ENCODE measurements at places on chromosomes 2 and 18.
A peak's percentile ranks its signal among the peaks of the same experiment; 100 is the strongest.

DNA sequence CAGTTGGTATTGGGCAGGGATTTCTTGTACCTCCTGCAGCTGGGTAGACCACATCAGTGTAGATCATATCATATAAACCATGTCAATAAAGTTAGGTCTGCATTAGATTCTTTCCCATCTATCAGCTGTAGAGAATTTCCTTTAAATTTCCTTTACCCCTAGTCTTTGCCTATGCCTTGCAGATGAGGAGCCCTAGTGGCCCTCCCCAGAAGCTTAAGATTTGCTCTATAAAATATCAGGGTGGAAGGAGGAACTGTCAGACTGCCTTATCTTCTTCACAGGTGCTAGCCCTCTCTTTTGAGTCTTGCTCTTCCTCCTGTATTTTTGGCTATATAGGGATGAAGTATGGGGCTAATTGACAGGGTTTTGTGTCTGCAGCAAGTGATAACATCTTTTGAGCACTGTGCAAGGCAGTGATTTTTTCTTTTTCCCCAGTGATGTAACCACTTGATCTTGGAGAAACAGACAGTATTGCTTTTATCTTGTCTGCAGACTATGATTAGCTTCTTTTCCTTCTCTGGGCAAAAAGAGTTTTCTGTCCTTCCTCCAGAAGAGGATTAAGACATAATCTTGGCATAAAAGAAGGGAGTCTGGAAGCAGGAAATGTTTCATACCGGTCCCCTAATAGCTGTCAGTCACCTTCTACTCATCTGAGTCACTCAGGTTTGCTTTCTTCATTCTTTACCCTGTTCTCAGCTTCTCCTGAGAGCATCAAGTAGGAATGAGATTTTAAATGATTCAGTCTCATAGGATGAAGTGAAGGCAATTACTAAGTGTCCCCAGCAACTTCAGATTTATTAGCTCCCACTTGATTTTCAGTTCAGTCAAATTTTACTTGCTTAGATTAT is 286.4 kb downstream of the CDH19 start:
- DNase-seq: no peak

GRCh38 chr2:233408366-233409285 is 54.3 kb downstream of the DGKD start:
- no peak for DNase-seq

- DNase-seq: peak; percentile 38
These were observed 92.9 kb upstream of the SLC14A2 start for GRCh38 chr18:45522371-45522770.

GRCh38 chr2:151657667-151658076 is 76.6 kb downstream of the NEB start:
- DNase-seq: no peak

DNA sequence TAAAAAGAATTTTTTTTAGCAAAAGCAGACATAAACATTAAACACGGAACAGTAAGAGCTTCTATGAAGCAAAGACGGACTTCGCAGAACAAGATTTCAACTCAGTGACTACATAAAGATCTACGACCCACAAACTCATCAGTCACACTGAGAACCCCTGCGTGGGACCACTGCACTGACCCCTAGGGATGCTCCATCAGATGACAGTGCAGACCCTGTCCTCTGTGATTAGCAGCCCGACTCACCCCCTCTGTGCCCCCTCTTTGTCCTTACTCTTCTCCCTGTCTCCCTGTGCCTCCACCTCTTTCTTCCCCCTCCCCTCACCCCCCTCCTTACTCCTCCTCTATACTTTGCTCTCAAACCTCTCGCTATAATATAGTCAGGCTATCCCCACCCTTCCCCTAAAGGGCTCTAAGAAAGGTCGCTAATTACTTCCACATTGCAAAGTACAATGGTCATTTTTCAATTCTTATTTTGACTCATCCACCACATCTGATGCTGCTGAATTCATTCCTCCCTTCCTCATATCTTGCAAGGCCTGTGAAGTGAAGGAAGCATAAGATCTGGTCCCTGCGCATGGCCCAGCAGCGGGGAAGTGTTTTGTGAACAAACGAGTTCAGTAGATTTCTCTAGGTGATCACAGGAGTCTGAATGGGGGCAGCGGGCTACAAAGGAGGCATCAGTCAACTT is 89.3 kb downstream of the CABYR start:
- no peak for DNase-seq

- peak; percentile 32 for DNase-seq
These were observed 308.3 kb upstream of the HS6ST1 start for GRCh38 chr2:128626760-128627511.

DNA sequence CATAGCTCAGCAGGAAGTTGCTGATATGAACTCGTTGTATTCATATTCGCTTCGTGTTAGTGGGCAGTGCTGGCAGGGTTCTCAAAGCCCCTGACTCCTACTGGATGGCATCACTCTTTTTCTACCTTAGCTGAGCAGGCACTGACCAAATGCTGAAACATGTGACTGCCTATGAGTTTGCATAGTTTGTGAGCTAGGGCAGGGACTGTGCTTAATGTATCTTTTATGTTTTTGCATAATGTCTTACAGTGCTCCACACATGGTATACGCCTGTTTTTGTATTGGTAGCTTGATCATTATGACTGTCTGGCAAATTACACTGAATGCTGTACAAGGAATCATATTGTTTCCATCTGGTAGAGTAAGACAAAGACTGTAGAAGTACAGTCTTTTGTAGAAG is 305.3 kb downstream of the PARD3B start:
- no peak for DNase-seq

DNA sequence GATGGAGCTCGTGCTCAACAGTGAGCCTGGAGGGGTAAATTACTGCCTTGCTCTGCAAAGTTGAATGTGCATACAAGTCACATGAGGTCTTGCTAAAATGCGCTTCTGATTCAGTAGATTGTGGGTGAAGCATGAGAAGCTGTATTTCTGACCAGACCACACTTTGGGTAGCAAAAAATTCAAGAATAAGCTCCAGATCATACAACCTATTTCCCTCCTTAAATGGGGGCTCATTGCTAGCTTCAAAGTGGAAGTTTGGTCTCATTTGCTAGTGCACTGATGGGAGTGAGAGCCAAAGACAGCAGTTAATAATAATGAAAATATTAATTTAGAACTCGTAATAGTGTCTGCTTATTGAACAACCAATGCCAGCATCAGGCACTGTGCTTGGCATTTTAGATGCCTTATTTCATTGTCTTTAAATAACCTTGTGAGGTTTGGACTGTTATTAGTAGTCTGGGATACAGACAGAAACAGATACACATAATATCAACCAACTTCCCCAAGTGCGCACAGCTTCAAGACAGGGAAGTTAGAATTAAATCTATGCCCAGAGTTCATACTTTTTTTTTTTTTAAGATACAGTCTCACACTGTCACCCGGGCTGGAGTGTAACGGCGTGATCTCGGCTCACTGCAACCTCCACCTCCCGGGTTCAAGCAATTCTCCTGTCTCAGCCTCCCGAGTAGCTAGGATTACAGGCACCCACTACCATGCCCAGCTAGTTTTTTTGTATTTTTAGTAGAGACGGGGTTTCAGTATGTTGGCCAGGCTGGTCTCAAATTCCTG is 18.0 kb downstream of the APOB start:
- DNase-seq: no peak

- no peak for DNase-seq
These were observed 74.6 kb downstream of the ASB1 start for GRCh38 chr2:238501311-238501710.

GRCh38 chr2:227886149-227886548 is 14.7 kb downstream of the DAW1 start:
- no peak for DNase-seq

GRCh38 chr2:96591054-96591453 is 47.1 kb downstream of the KANSL3 start:
- no peak for DNase-seq

GRCh38 chr18:70576276-70577022 is 287.6 kb downstream of the SOCS6 start:
- no peak for DNase-seq

DNA sequence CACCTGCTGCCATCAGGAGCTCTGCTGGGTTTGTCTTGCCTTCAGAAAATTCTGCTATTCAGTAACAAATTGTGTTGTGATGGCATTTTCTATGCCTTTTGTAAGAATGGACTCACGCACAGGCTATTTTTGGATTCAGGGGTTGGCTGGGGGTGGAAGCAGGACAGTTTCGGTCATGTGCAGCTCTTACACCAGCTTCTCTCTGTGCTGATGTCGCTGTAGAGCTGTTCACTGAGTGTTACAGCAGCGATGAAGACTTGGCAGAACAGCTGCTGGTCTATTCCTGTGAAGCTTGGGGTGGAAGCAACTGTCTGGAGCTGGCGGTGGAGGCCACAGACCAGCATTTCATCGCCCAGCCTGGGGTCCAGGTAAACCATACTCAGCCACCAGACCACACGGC is 49.2 kb downstream of the TRPM8 start:
- DNase-seq: no peak

- no peak for DNase-seq
These were observed 10.6 kb downstream of the MAPRE2 start for GRCh38 chr18:35051641-35052377.

- DNase-seq: no peak
These were observed 669.1 kb downstream of the ADCYAP1 start for GRCh38 chr18:1573732-1574131.

- DNase-seq: no peak
These were observed 434.6 kb upstream of the DSEL start for GRCh38 chr18:67951137-67951536.

DNA sequence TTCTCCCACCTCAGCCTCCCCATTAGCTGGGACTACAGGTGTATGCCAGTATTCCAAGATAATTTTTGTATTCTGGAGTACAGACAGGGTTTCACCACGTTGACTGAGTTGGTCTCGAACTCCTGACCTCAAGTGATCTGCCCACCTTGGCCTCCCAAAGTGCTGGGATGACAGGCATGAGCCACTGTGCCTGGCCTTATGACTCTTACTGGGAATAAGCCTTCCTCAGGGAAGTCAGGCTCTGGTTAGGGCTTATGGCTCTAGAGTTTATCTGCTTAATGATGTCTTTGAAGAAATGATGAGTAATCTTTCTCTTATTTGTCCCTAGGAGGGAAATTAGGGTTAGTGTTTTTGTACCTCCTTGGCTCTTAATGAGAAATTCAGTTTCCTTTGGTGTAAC is 187.7 kb downstream of the FAM210A start:
- no peak for DNase-seq

DNA sequence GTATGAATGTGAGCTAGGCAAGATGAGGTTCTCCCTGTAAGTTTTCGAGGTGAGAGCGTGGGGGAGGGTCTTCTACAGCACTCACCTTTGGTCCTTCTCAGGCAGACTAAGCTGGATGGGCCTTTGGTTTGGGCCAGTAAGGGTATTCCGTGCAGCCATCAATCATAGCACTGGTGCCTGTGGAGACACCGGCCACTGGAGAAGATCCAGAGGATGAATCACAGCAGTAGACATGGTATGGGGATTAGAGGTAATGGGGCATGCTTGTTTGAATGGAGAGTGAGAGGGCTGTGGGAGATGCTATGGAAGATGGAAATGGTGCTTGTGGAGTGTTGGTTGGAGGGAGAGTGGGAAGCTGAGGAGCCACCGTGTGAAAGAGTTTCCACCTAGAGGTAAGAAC is 16.1 kb downstream of the MAPRE3 start:
- DNase-seq: no peak

GRCh38 chr2:166539340-166540162 is 45.5 kb upstream of the SCN7A start:
- DNase-seq: peak; percentile 32

DNA sequence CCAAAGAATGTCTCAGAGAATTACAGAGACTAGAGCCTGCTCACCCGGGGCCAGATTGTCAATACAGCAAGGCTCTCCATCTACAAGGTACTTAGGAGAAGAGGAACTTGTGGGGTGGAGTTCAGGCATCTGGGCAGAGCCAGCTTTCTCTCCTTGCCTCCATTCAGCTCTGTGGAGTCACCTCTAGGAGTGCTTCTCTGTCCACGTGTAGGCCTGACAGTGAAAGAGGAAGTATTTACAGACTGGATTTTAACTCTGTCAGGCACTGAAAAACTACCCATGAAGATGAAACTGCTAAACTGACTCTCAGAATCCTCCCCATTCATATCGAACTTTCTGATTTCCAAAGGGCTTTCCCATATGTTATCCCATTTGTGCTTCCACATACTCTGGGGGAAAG is 315.6 kb downstream of the SETBP1 start:
- no peak for DNase-seq

DNA sequence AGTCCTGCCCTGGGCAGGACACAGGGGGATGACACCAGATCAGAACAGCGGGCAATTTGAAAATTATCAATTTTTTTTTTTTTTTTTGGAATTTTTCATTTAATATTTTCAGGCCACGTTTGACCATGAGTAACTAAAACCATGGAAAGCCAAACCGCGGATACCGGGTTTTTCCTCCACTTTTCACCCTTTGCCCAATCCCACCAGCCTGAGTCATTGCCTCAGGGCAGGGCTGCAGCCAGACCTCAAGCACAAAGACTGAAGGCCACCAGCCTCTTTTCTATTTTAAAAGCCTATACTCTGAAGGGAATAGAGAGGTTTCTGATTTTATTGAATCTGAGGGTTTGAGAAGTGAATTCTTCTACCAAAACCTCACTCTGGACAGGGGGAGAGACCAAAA is 381.1 kb downstream of the IRS1 start:
- DNase-seq: no peak

DNA sequence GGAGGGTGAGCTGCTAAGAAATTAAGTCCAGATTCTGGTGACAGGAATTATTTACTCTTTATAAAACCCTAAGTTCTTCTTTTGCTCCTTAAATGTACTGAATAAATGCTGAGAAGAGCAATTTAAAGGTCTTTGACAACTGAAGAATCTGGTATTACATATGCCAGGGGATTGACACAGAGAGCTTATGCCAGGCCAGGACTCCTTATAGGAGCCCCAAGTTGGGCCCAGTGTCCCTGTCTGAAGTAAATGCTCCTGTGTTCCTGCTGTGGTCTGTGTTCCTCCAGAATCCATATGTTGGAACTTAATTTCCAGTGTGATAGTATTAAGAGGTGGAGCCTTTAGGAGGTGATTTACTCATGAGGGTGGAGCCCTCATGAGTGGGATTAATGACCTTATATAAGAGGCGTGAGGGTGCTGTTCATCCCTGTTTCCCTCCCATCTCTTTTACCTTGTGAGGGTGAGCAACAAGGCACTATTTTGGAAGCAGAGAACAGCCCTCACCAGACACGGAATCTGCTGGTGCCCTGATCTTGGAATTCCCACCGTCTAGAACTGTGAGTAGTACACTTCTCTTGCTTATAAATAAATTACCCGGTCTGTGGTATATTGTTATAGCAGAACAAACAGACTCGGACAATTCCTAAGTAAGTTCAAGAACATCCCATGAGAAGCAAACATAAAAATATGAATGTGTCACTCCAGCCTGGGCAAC is 39.8 kb downstream of the LYPD6 start:
- DNase-seq: no peak
